ENCODE measurements at places on chromosomes 2 and 18.

DNA sequence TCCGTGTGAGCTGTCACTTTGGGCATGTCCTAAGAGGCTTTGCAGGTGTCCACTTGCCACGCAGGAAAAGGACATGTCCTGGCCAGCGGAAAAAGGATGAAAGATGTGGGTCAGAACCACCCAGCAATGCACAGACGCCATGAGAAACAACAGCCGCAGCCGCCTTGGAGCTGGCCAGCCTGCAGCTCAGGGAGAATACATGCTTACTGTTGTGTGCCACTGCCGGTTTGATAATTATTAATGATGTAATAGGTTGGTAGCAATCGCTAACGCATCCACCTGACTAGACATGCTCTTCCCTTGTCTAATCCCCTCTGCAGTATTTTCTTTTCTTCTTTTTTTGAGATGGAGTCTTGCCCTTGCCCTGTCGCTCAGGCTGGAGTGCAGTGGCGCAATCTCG, 221.7 kb downstream of the HAUS1 start:
- DNase-seq: no peak

DNA sequence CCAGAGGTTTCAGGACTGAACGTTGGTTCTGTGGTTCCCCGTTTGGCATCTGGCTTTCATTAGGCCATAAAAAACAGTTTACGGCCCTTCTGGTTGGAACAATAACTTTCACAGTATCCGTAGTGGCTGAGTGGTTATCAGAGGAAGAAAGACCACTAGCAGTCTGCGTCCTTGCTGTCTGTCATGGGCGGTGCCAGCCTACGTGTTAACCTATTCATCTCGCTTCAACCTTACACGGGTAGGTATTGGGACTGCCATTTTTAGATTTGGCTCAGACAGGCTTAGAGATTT, 42.6 kb upstream of the ROCK2 start:
- no peak for DNase-seq

- DNase-seq: no peak
These were observed 26.3 kb downstream of the CNGA3 start for GRCh38 chr2:98372579-98372978.

- DNase-seq: peak; percentile 78
These were observed 107.1 kb upstream of the TTN start for GRCh38 chr2:178914259-178914849.

- no peak for DNase-seq
These were observed 21.3 kb downstream of the CYRIA start for GRCh38 chr2:16644221-16644925.

GRCh38 chr2:144518748-144519596, 947 bp downstream of the ZEB2 start:
- DNase-seq: no peak
